ENCODE measurements at places on chromosomes 5 and 9. TPM values are rescaled to one million over a fixed set of nuclear protein-coding genes. Genes with fewer than 3 reads are reported as not detected.

DNA sequence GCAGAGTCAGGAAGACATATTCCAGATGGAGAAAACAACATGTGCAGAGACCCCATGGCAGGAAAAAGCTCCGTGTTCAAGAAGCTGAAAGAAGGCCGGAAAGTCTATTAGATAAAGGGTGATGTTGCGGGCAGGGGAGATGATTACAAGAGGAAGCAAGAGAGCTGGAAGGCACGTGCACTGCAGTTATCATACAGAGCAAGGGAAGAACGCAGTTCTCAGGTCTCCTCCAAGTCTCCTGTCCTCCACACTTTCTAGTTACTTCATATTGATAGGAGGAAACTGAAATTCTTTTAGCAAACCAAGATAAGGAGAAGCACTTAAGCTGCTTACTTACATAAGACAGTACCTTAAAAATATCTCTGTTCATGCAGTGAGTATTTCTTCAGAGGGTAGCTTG lies 58.3 kb upstream of the PLPP6 start:
- H3K27ac ChIP-seq: no peak overlapping the region
- no peak for DNase-seq
- no peak overlapping the region for H3K4me3 ChIP-seq
- H3K36me3 ChIP-seq: no peaks in the 10 kb centered on the region
- H3K27me3 ChIP-seq: peaks cover 12% of the 10 kb centered on the region

Gene SUSD3
- total RNA-seq: not detected

- H3K36me3 ChIP-seq: peaks cover 20% of the 10 kb centered on the region
- H3K27ac ChIP-seq: no peak overlapping the region
- no peak for DNase-seq
- H3K27me3 ChIP-seq: peaks cover 4% of the 10 kb centered on the region
Observed at GRCh38 chr5:1041225-1042143, 32.9 kb downstream of the NKD2 start.

- no peaks in the 10 kb centered on the region for H3K4me1 ChIP-seq
- peaks cover 11% of the 10 kb centered on the region for H3K27me3 ChIP-seq
- no peak overlapping the region for H3K27ac ChIP-seq
- DNase-seq: no peak
- no peaks in the 10 kb centered on the region for H3K36me3 ChIP-seq
- H3K4me3 ChIP-seq: no peak overlapping the region
Observed at GRCh38 chr5:177610131-177610769, 10.3 kb downstream of the B4GALT7 start.

Gene VCAN
- total RNA-seq: 25.5 TPM
